GM20000 (cell line): ENCODE measurements at places on chromosomes 1 and 21.

DNA sequence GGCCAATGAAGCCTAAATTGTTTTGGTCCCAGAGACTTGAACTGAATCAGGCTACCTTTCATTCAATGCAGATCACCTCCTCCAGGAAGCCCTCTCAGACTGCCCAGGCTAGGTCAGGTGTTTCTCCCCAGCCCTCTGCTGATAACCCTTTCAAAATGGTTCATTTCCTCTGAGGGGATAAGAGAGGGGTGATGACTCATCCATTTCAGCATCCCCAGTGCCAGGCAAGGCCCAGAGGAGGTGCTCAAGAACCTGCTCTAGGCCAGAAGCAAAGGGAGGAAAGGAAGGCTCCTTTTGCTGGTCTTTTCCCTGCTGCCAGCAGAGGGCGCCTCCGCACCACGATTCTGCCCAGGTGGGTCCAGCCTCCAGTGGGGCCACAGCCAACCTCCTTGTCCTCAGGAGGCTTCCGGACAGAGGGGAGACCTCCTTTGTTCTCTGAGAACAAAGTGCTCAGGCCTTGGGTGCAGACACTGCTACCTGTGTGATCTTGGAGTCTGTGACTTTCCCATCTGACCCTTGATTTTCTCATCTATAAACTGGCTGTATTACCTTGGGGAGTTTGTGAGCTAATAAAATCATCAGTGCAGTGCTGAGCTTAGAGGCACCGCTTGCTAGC lies 45.3 kb upstream of the ARHGEF10L start:
- DNase-seq: peak; percentile 79

- no peak for DNase-seq
Measured at GRCh38 chr1:45585110-45585426, 1.2 kb downstream of the NASP start.

DNA sequence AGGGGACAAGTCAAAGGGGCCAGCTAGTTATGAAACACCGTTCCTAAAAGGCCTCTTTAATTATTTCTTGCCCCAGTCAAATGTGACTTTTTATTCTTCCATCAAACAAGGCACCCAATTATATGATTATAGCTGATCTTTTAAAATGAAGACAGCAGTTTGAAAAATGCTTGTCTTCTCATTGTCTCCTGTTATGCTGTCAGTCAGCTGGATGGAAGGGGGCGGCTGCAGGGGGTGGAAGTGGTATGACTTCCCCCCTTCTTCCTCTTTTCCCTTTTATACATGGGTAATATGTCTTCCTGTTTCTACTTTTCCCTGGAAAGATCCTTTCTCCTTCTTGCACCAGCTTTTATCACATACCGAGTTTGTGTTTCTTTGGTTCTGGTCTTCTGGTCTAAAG lies 25.8 kb upstream of the KCNA10 start:
- no peak for DNase-seq

GRCh38 chr1:220151454-220151853 lies 57.5 kb downstream of the IARS2 start:
- DNase-seq: no peak

GRCh38 chr1:56056438-56057287 lies 522.7 kb downstream of the PLPP3 start:
- no peak for DNase-seq

DNA sequence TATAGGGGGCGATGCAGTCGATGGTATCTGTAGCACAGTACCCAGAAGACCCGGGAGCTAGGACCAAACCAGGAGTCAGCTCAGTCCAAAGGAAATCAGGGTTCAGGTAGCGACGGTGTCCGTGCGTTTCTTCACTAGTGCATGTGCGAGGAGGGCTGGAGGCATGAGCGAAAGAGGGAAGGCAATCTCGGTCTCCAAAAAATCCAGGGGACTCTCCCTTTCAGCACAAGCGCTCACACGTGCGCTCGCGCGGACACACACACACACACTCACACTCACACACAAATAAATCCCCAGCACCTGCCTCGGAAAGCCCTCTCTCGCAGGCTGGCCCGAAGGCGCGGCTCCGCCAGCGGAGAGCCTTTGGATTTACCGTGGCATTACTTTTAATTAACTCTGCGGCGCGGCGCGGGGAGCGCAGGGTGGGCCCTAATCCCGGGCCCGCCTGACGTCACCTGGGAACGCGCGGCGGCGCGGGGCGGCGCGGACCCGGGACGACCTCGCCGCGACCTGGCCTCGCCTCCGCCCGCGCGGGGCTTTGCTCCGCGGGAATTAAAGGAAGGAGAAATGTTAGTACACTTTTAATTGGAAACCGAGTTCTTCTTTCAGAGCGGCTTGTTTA lies 121.2 kb downstream of the LMX1A start:
- DNase-seq: no peak

GRCh38 chr1:177897998-177898654 lies 71.7 kb downstream of the SEC16B start:
- DNase-seq: no peak

- DNase-seq: no peak
Measured at GRCh38 chr1:22755641-22756040, 45.0 kb downstream of the EPHB2 start.

DNA sequence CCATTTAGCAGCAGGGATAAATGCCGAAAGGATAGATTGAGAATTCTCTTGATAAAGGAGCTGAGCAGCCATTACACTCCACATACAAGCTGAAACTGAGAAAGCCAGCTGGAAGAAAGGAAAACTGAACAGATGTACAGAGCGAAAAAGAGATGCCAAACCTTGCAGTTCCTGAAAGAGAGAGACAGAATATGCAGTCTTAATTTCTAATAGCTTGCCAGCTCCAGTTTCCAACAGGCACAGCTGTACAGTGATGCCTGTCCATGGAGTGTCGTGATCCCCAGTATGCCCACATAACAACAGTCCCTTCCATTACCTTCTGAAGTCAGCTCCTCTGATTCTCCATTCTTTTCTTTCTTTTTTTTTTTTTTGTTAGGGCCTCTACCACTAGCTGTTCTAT lies 22.7 kb downstream of the ABL2 start:
- DNase-seq: no peak

- DNase-seq: no peak
Measured at GRCh38 chr1:118210051-118210722, 25.2 kb upstream of the SPAG17 start.

DNA sequence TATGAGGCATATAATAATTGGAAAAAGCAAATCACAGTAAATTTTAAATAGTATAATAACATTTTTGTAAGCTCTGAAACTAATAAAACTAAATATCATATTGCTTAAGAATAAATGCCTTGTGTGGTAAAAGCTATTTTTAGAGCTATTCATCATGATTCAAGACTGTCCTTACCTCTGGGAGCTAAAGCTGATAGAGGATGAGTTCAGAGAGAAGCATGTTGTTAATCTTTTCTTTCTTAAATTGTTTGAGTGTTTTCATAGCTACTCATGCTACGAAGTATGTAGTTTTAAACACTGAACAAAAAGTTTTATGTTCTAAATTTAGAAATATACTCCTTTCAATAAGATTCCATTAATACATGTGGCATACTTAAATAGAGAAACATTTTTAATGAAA lies 30.5 kb downstream of the IFI16 start:
- DNase-seq: no peak

- DNase-seq: no peak
Measured at GRCh38 chr1:91682882-91683597, 182.4 kb downstream of the CDC7 start.

- no peak for DNase-seq
Measured at GRCh38 chr1:32349211-32349708, 13.0 kb downstream of the FAM229A start.

DNA sequence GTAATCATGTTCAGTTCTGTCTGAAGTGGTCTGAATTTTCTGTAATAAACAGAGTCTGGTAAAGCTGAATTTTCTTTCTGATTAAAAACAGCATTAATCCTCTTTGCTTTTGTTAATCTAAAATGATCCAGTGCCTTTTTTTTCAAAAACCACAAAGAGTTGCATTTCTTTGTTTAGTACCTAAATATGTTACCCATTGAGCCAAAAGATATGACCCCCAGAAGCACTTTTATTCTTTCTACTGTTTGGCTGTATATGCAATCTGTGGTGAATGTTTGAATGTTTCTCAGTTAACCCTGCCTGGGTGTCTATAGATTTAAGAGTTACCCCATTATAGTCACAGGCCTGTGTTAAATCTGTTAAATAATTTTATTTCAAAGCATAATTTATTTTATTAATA lies 394.8 kb downstream of the PTPRC start:
- DNase-seq: no peak

DNA sequence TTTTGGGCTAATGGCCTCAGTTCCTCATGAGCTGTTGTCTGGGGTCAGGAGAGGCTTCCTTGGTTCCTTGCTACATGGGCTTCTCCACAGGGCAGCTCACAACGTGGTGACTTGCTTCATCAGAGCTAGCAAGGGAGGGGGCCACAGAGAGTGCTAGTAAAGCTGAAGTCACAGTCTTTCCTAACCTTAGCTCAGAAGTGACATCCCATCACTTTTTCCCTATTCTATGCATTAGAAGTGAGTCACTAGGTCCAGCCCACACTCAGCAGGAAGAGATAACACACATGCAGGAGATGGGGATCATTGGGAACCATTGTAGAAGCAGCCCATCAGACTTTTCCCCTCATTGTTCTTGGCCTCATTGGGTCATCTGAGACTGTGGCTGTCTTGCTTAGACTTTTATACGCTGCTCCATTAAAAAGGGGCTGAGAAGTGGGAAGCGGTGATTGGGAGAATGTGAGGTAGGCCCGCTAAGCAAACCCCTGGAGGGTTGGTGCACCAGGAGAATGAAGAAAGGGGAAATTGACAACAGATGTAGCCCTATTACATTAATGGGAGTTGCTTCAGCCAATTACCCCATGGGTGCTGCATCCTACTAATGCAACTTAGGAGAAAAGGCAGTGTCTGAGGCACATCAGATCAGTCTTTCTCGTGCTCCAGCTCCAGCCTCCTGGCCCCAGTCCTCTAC lies 22.1 kb upstream of the IGSF21 start:
- DNase-seq: no peak

GRCh38 chr1:105419030-105419429 lies 1637.4 kb upstream of the PRMT6 start:
- DNase-seq: no peak

- no peak for DNase-seq
Measured at GRCh38 chr1:228417483-228418203, 982 bp upstream of the TRIM17 start.

- DNase-seq: no peak
Measured at GRCh38 chr1:172930142-172930541, 120.6 kb downstream of the TNFSF18 start.

GRCh38 chr1:191034132-191034531 lies 556.5 kb upstream of the BRINP3 start:
- DNase-seq: no peak

- DNase-seq: no peak
Measured at GRCh38 chr1:204441558-204441957, 29.9 kb upstream of the PPP1R15B start.

GRCh38 chr1:167428395-167428794 lies 89.9 kb downstream of the CD247 start:
- DNase-seq: no peak

GRCh38 chr1:117147341-117147831 lies 25.8 kb upstream of the TRIM45 start:
- no peak for DNase-seq

GRCh38 chr1:168760241-168760640 lies 31.2 kb upstream of the DPT start:
- no peak for DNase-seq

GRCh38 chr21:30153697-30154340 lies 12.8 kb downstream of the CLDN17 start:
- DNase-seq: no peak

DNA sequence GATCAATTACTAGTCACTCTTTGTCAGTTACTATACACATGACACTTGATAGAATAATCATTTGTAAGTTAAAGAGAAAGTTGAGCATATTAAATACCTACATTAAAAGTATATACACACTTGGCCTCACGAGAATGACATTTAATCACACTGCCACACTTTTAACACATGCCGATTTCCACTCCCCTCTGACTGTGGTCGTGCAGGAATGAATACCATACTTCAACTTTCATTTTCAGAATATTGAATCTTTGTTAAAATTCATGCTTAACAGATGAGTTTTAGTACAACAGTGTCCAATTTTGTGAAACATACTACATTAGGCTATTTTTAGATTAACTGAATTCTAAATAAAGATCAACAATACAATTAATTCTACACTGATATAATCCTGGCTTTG lies 78.2 kb upstream of the SDC3 start:
- DNase-seq: no peak

GRCh38 chr1:232196042-232196441 lies 433.9 kb downstream of the SIPA1L2 start:
- no peak for DNase-seq

- DNase-seq: no peak
Measured at GRCh38 chr1:185498207-185498606, 181.2 kb upstream of the IVNS1ABP start.

- no peak for DNase-seq
Measured at GRCh38 chr1:95535614-95536013, 301.6 kb downstream of the RWDD3 start.

DNA sequence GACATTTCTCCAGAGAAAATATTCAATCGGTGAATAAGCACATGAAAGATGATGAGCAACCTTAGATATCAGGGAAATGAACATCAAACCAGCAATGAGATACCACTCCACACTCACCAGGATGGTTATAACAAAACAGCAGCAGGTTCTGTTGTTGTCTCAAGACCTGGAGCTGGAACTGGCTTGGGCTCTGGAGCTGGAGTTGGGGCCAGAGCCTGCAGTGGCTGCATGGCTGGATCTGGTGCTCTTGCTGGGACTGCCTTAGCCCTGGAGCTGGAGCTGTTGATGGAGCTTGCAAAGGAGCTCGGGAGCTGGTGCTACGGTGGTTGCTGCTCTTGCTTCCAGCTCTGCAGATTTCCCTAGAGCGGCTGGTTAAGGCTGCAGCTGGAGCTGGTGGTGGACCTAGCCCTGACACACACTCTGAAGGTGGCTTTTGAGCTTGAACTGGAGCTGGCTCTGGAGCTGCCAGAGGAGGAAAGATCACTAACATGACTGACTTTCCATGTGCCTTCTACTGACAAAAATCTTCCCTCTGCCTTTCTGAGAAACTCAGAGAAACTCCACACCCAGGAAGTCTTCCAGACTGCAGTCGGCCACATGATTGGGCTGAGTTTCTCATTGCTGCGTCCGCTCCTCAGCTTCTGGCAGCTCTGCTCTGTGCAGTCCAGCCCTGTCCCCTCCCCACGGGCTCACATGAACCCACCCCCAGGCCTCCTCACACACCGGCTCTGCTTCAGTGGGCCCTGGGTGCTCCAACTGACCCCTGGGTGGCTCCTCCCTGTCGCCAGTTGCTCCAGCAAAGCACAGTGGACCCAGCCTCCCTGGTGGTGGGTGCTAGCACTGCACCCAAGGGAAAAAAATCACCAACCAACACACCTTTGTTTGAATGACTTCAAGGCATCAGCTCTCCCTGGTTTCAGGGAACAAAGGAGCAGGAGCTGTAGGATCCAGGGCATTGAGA lies 139.1 kb upstream of the FMN2 start:
- no peak for DNase-seq

GRCh38 chr1:27122652-27123051 lies 32.3 kb downstream of the SLC9A1 start:
- DNase-seq: no peak
